HEK293T (cell line): ENCODE measurements at places on chromosomes 16 and 17.

DNA sequence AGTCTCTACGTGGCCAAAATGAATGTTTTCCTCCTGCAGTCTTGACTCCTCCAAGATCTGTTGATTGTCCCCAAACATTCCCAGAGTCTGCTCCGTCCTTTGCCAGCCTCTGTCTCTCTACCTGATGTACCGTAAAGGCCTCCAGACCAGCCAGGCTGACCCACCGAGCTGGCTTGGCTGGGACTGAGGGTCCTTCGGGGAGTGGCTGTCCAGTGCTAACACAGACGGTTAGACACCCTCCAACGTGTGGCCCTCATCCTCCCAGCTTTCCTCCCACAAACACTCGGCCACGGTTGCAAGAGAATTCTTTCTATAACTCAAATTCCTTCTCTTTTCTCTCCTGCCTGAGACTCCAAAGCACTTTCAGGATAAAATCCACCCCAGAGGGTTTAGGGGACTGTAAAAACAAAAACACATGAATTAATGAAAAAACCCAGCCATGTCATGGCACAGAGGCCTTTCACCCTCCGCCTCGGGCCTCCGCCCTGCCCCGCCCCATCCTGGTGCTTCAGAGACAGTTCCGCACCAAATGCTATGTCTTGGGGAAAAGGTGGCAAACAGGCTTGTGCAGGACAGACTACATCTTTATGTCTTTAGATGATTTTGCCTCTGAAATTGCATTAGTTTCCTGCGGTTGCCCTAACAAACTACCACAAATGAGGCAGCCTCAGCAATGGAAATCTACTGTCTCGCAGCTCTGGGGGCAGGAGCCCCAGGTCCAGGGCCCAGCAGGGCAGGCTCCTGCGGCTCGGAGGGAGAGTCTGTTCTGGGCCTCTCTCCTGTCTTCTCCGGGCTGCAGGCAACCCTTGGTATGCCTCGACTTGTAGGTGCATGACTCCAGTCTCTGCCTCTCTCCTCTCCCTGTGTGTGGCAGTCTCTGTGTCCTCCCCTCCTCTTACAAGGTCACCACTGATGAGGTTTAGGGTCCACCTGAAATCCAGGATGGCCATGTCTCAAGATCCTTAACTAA lies 72.5 kb upstream of the CBX4 start:
- DNase-seq, result no peak

DNA sequence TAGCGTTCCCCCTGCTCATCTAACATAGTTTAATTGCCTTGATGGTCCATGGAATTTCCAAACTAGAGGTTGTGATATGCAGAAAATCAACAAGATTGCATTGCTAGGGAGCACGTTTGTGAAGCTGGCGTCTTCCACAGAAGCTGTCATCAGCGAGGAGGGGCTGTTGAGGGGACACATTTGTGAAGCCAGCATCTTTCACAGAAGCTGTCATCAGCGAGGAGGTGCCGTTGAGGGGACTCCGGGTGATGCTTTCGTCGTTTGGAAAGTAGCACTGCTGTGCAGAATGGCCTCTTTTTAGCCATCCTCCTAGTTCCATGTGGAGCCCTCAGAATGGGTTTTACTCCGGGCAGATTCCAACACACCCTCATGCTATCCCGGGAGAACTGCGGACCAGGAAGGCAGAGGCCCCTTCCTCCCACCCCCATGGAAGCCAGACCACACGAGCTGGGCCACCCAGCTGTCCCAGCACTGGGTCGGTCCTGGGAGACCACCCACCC lies 119.6 kb upstream of the CHMP6 start:
- no peak for DNase-seq

DNA sequence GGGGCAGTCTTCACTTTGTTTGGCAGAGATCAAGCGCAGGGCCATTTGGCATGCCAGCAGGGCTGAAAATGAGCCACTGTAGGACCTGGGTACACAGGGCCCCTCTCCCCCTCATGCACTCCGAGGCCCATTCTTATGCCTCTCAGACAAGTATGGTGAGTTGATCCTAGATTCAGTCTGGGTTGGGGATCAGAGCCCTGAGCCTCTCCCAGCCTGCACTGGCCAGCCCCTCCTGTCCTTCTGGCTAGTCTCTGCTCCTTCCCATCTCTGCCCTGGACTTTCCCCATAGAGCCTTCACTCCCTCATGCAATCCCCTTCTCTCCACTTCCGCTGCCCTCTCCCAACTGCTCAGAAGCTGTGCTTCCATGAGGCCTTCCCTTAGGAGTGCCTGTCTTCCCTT lies 31.0 kb downstream of the SMARCE1 start:
- no peak for DNase-seq

DNA sequence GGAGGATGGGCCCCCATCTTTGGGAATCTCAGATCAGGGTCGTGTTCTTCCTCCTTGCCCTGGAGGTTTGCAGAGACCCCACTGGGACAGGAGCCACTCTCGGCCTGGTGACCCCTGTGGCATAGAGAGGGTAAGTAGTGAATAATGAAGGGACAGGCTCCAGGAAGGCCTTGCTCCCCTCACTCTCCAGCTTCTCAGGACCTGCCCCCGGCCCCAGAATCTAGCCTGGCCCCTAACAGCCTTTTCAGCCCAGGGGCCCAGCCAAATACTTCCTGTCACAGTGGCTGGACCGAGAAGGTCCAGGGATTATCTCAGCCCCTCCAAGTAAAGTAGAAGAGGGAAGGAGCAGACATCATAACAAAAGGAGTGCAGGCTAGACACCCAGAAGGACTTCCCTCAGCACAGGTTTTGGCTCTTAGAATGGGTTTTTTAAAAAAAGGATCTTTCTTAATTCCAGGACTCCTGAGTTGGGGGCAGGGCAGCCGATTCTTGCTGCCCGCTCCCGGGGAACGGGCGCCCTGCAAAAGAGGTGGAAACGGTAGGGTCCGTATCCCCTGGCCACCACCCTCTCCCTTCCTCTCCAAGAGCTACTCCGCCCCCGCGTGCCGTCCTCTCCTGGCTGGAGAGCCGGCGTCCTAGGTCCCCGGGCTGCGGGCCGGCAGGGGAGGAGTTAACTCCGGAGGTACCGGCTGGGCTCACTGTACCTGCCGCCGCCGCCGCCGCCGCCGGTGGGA lies 559 bp upstream of the NXPH3 start:
- DNase-seq, result no peak

- DNase-seq, result peak; percentile 91
Observed at GRCh38 chr17:59154721-59155438, at the start of gene SKA2. Gene SKA2, minus strand, starts transcription at chr17:59155186. Its CDS starts 23 bp downstream, at chr17:59155163.

DNA sequence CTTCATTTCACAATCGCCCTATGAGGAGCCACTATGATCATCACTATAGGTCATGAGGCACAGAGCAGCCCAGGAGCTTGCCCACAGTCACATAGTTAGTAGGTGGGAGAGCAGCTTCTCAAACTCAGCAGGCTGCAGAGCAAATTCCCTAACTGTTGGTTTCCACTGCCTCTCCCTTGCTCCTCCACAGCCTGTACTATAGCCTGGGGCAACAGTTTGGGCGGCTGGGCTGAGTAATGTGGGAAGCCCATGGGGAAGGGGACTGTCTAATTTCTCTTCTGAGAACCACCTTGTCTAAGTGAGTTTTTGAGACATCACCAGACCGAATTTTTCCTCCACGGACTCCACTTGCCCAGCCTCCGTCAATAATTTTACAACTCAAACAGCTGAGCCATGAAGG lies 73.4 kb upstream of the GPR139 start:
- no peak for DNase-seq

DNA sequence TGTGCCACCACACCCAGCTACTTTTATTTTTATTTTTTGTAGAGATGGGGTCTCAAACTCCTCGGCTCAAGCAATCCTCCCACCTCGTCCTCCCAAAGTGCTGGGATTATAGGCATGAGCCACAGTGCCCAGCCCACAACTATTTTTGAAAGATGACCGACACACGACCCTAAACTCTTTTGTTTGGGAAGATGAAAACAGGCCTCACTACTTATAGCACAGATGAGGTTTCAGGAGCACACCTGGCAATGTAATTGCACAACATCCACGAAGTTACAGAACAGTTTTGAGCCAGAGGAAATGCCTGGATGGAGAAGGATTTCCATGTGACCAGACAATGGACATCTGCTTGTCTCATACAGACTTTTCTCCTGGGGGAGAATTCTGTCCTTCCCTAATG lies 43.4 kb upstream of the PRSS54 start:
- DNase-seq, result no peak

GRCh38 chr16:59849716-59850115 lies 1115.6 kb upstream of the GOT2 start:
- no peak for DNase-seq

DNA sequence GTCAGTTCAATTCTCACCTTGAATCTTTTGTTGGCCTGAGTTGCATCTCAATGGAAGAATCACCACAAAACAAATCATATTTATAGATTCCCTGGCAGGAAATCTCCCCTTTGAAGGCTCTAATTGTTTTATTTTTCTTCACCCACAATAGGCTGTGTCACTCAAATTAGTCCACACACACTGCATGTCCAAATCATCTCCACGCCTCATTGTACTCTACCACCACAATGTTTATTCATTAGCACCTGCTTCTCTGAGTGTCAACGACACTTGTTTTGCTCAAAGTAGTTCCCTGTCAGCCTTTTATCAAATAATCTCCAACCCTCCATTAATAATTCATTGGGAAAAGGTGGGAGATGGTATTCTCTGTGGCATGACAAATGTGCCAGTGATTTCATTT lies 164.3 kb downstream of the ABCC12 start:
- no peak for DNase-seq

DNA sequence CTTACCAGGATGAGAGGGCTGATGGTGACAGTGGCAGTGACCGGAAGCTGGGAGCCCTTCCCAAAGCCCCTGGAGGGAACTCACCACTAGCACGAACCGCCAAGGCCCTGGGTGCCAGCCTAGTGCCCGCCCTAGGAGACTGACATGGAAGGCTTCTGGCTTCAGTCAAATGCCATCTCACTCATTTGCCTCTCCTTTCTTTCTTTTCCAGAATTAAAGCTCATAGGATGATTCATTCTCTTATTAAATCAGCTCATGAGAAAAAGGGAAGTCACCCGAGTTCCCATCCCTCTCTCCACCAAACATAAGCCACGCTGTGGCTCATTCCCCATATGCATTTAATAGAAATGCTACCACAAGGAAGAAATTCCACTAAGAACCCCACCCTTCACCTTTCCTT lies 12.1 kb downstream of the CUEDC1 start:
- DNase-seq, result no peak

DNA sequence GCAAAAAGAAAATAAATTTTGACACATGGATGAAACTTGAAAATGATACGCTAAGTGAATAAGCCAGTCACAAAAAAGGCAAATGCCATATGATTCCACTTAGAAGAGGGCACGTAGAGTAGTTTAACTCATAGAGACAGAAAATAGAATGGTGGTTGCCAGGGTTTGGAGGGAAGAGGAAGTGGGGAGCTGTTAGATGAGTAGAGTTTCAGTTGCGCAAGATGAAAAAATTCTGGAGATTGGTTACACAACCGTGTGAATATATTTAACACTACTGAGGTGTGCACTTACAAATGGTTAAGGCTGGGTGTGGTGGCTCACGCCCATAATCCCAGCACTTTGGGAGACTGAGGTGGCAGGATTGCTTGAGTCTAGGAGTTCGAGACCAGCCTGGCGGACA lies 93.4 kb upstream of the TMEM132E start:
- DNase-seq, result no peak

DNA sequence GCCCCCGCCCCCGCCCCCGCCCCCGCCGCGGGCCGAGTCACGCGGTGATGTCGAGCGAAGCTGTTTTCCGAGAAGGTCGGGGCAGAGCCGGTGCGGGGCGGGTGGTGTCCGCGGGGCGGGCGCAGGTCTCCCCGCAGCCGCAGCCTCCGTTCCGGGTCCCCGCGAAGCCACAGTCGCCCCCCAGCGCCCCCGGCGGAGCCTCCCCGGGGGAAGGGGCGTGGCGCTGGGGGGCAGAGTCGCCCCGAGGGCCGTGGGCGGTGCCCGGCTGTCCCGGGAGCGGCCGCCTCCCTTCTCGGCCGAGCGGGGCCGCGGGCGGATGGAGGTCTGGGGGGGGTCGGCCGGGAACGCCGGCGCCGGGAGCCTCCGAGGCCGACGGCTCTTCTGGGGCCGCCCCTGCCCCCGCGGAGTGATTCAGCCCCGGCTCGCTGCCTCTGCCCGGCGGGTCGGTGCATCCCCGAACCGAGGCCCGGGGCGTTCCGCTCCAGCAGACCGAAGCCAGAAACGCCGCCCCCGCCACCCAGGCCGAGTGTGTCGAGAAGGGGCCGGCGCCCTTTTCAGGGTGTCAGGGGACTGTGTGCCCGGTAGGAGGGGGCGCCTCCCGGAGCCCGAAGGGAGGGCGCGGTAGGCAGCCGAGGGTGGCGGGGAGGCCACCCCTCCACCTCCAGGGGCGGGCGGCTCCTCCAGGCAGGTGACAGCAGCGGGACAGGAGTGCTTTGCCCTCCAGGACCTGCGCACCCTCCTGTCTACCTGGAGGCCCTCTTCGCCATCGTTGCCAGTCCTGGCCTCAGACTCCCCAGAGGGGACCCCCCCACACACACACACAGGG lies 1.7 kb downstream of the METRNL start:
- peak; percentile 25 for DNase-seq

DNA sequence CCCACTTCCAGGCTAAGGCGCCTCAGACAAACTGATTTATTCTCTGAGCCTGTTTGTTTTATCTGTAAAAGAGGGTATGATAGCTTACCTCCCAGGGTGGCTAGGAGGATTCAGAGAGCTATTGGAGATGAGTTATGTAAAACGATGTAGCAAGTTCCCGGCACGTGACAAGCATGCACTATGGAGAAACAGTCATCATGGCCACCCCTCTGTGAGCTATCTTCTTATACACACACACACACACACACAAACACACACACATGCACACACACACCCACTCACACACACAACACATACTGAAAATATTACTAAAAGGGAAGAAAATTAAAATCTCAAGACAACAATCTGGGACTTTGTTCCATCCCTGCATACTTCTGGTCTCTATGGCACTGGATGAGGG lies 66.3 kb downstream of the CCT6B start:
- no peak for DNase-seq

DNA sequence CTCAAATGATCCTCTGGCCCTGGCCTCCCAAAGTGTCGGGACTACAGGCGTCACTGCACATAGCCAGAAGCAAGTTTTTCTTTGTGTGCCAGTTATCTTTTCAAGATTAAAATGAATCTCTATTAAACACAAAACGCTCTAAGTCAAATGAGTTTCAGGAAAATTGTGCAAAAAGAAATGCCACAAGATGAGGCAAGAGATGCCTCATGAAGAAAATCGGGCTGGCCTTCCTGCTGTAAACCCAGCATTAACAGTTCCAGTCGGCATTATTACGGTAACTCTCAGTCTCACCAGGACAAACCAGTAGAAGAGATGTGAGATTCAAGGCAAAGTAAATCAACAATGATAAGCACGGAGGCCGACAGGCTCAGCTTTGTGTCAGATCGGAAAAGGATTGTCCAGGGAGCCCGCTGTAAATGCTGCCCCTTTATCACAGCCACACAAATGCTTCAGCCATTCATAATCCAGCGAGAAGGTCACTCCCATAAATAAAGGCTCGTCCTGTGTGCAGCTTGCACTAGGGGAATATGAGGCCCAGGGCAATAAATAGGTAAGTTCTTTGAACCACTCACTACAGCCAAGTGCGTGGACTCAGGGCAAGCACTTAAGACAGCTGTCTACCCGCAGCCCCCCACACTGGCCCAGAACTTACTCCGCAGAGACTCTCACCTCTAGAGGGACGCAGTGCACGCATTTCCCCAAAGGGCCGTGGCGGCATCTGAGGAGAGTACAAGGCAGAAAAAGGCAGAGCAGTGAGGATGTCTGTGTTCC lies 27.2 kb downstream of the NPLOC4 start:
- DNase-seq, result no peak
